Brain pericyte (primary cell): ENCODE measurements at places on chromosomes 2 and 18.
A peak's percentile ranks its signal among the peaks of the same experiment; 100 is the strongest.

DNA sequence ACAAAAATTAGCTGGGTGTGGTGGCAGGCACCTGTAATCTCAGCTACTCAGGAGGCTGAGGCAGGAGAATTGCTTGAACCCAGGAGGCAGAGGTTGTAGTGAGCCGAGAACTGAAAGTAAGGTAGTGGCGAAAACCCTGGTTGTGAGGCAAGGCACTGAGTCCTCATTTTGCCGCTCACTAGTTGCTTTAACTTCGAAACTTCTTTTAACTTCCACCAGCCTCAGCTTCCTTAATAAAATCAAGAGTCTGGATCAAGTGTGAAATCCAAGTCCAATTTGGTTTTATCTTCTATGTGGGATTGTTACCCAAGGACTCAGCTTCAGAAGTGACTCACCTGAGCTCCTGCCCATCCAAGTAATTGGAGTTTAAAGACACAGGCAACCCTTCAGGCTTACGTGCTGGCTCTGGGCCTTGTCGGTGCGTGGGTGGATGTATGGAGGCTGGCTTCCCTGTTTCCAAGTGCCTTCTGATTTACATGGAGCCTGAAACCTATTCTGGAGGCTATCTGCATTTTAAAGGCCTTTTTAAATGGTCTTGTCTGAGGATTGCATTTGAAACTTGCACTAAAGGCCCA, 374.2 kb upstream of the ID2 start:
- DNase-seq = no peak

DNA sequence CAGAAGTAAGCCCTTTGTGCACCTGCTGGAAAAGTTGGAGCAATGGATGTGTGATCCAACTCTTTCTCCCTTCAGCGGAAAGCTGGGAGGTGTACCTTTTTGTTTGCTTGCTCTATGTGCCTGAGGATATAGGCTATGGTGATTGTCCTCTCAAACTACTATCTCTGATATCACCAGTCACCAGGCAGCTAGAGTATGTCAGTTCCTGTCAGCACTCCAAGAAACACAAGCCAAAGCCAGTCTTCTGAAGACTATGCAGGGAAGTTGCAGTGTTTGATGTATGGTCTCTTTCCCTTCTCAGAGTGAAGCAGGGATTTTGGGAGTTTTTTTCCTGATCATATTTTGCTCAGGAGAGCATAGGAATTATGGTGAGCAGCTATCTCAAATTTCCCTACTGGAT, 146.4 kb downstream of the PTH2R start:
- DNase-seq = no peak

DNA sequence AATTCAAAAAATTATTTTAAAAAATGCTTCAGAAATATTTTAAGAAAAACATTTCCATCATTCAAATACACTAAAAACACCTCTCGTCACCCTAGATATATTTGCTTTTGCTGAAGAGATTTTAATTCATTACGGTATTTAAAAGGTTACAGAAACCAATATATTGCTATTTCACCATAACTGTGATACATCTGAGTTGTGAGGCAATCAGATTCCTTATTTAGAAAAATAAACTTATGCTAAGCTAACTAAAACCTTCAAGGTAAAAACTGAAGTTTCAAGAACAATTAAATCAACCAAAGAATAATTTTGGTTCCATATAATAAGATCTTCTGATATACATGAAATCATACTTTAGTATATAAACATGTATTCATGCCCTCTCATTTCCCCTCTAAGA, 32.8 kb downstream of the PELI1 start:
- no peak for DNase-seq

- no peak for DNase-seq
These were observed 174.5 kb downstream of the PTPRM start for GRCh38 chr18:7741640-7742039.

GRCh38 chr2:181570833-181571661, 85.9 kb downstream of the CERKL start:
- DNase-seq = no peak

- DNase-seq = no peak
These were observed 27.9 kb downstream of the ZAP70 start for GRCh38 chr2:97741251-97741650.

- no peak for DNase-seq
These were observed 676.1 kb upstream of the GYPC start for GRCh38 chr2:125979886-125980285.

- no peak for DNase-seq
These were observed 40.9 kb downstream of the TCF4 start for GRCh38 chr18:55546851-55547704.

- no peak for DNase-seq
These were observed 4.2 kb upstream of the HOXD13 start for GRCh38 chr2:176088048-176088936.

DNA sequence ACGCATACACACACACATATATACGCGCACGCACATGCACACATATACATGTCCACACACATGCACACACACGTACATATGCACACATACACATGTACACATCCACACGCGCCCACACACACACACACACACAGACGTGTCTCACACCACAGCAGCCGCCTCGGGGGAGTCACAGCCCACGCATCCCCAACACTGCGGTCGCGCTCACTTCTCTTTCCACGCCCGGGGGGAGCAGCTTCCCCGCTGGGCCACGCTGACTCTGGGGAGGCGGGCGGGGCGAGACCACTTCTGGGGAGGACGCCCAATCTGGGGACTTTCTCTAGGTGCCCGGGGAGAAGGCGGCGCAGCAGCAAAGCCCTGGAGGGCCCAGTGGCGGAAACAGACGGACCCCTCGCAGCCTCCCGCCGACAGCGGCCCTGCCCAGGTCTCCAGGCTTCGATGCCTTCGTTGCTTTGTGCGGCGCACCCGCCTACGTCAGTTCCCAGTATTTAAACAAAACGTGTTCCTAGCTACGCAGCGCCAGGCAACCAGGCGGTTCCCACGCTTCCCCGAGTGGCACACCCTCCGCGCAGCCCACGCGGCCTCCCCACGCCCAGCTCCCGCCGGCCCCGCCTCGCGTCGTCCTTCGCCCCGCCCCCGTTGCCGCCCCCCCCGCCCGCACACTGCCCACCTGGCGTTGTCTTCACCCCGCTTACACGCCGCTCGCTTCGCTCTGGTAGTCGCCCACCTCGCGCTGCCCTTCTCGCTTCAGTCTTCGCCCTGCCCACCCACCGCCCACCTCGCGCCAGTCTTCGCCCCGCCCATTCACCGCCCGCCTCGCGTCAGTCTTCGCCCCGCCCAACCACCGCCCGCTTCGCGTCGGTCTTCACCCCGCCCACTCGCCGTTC, 810 bp upstream of the RBFA start:
- DNase-seq = no peak

- no peak for DNase-seq
These were observed 90.2 kb upstream of the SCG2 start for GRCh38 chr2:223692191-223692947.

DNA sequence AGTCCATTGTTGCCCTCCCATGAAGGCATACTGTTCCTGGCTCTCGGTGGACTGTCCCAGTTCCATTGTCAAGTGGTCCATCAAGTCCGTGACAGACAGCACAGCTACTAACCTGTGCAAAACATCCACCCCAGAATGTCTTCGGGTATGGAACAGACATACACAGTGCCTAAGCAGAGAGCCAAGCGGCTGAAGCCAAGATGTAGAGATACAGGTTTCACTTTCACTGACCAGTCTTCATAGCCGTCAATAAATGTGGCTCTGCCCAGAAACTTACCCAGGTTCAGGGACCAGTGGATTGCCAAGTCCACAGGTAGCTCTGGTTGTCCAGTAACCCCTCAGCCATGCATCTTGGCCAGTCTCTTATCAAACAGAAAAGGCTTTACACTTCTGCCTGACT, 10.7 kb upstream of the PAPOLG start:
- DNase-seq = no peak

DNA sequence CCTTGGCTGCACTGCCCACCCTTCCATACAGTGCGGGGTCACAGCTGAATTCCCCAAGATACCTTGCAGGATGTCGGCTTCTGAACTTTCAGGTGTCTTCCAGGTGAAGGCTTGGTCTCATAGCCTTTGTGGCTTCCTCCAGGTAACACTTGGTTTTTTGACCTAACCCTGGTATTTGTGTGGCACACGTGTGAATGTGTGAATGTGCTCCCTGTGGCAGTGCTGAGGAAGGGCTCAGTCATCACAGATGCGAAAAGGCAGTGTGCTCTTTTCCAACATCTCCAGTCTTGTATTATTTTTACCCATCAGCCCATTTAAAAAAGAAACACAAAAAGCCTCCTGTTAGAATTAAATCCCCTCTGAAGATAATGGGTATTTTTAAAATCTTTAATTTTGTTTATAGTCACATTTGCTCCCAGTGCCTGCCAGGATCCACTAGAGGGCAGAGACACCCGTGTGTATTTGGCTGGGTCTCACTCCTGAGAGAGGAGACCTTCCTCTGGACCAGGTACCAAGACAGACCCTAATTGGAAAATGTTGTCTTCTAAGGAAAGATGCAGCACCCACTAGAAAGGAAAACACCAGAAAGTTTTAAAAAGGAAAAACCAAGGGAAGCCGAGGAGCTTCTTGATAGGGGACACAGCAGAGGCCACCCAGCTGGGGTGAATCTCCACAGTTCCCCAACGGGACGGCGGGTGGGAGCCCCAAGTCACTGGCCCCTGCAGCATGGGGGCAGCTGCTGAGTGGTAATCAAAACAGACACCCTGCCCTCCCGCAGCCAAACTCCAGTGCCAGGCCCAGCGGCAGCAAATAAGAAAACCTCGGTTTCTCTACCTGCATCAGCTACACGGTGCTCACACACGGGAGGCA, 27.7 kb downstream of the FAM110C start:
- DNase-seq = no peak

DNA sequence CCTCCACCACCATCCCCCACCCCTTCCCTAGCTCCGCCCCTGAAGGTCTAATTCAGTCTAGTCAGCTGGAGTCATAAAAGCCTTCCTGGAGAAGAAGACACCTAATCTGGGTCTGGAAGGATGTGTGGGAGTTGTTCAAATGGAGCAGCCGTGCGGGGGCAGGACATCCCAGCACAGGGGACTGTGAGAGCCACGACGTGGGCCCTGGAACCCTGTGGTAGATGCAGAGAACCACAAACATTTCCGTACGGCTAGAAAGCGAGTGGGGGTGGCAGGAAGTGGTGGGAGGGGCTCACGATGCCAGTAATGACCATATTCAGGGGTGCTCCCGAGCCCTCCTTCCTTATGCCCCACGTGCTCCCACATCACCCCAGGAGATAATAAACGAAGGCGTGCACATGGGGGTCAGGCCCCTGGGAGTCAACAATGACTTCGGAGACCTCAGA, 20.9 kb upstream of the COL6A3 start:
- no peak for DNase-seq

- DNase-seq = no peak
These were observed 1228.9 kb downstream of the CNTNAP5 start for GRCh38 chr2:125254010-125254409.

DNA sequence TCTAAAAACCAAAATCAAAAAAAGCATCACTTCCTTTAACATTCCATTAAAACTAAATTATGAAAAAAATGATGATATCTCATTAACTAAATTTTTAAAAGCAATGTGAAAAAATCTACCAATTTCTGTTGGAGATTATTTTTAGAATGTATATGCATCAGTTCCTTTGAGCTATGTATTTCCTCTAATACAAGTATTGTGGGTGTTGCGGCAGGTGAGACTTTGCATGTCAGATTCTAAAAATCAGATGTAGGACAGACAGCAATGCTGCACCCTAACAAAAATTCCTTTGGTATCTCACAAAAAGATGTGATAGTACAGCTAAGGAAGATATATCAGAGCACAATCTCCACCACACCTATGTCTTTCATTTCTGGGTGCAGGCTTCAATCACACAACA, 6.8 kb downstream of the MBD2 start:
- DNase-seq = no peak

- no peak for DNase-seq
These were observed 167.5 kb downstream of the SOCS6 start for GRCh38 chr18:70456376-70456775.

- DNase-seq = no peak
These were observed 39.7 kb downstream of the ANXA4 start for GRCh38 chr2:69781321-69782248.

GRCh38 chr2:183359867-183360266, 235.6 kb downstream of the NUP35 start:
- no peak for DNase-seq

GRCh38 chr2:188450732-188451483, 159.2 kb downstream of the GULP1 start:
- DNase-seq = peak; percentile 8

GRCh38 chr2:81148323-81148722, 843.8 kb upstream of the LRRTM1 start:
- DNase-seq = no peak

DNA sequence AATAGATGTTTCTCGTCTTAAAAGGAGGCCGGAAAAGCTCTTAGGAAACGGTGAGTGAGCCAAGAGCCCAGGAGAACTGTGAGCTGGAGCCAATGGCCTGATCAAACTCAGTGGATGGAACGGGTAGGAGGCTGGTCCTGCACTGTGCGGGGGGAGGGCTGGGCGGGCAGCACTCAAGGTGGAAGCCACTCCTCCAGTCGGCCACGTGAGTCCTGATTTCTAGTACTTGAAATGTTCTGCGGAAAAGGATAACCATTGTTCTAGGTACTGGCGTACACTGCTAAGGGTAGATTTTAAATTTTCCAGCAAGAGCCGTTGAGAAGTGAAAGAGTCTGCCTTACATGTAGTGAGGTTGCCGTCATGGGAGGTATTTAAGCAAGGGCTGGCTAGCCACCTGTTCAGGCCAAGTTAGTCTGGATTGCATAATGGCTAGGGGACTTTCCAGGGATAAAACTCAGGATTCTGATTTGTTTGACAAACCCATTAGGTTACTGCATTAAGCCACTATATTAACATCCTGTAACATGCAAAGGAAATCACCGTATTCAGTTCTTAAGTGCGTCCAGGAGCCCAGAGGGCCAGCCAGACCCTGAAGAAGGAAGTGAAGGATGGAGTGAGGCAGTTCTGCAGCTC, 51.3 kb upstream of the ODC1 start:
- no peak for DNase-seq

- DNase-seq = no peak
These were observed 240.6 kb upstream of the NT5C1B start for GRCh38 chr2:18829976-18830375.

- no peak for DNase-seq
These were observed 191.1 kb downstream of the IKZF2 start for GRCh38 chr2:212960336-212960735.

DNA sequence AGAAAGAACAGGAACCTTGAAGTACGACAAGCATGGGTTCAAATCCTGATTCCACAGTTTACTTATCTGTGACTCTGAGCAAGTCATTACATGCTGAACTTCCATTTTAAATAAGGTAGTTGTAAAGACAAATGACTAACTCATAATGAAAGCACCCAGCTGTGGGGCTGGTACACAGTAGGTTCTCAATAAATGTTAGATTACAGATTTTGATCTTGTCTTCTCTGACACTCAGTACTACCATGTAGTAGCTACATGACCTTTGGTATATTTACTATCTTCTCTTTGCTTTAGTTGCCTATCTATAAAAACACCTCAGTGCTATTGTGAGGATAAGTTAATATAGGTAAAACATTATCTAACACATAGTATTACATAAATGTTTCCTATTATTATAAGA, 3.2 kb downstream of the TRAK2 start:
- DNase-seq = no peak

DNA sequence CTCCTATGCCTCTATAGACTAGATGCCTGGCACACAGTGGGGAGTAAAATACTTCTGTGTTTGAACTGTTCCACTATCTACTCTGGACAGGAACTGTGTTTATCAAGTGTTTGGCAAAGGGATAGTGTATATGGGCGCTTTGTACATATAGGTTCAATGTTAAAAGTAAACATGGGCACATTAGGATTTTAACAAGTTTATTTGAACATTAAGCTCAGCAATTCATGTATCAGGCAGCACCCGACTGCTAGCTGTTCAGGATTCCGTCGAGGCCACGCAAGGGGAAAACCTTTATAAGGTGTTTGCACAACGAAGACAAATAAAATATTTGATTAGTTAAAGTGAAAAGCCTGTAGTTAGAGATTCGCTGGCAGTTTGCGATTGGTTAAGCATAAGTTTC, 43.4 kb upstream of the ROCK2 start:
- no peak for DNase-seq
